ENCODE measurements at places on chromosomes 5 and 9.

DNA sequence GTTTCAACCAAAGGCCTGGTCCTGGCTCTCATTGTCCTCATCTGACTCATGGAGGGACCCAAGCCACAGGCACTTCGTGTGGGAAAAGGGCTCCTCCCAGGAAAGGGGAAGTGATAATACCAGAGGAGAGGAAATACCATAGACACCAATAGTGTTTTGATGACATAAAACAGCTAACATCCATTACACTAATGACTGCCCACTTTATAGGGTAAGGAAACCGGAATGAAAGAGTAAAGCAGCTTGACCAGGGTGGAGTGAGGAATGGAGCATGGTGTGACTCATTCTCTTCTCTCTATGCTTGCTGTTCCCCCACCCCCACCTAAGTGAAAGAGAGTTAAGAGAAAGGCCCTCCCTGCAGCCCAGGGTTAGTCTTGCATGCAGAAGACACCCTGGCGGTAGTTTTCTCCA lies 67.4 kb upstream of the HRH2 start:
- peaks cover 5% of the 10 kb centered on the region for H3K4me1 ChIP-seq
- no peak for DNase-seq
- peaks cover 1% of the 10 kb centered on the region for H3K36me3 ChIP-seq
- H3K4me3 ChIP-seq, result no peak overlapping the region
- H3K27ac ChIP-seq, result no peak overlapping the region

GRCh38 chr5:138832218-138832617 lies 42.9 kb downstream of the LRRTM2 start:
- H3K27ac ChIP-seq, result no peak overlapping the region
- H3K36me3 ChIP-seq, result peaks cover 7% of the 10 kb centered on the region
- no peak overlapping the region for H3K4me3 ChIP-seq
- peaks cover 2% of the 10 kb centered on the region for H3K27me3 ChIP-seq

- no peak for DNase-seq
- no peaks in the 10 kb centered on the region for H3K4me1 ChIP-seq
- no peak overlapping the region for H3K27ac ChIP-seq
- H3K27me3 ChIP-seq, result no peaks in the 10 kb centered on the region
- H3K4me3 ChIP-seq, result no peak overlapping the region
- no peaks in the 10 kb centered on the region for H3K36me3 ChIP-seq
Observed at GRCh38 chr5:2904399-2904798, 152.9 kb upstream of the IRX2 start.

- DNase-seq, result no peak
- no peaks in the 10 kb centered on the region for H3K4me1 ChIP-seq
- H3K4me3 ChIP-seq, result no peak overlapping the region
- H3K36me3 ChIP-seq, result no peaks in the 10 kb centered on the region
Observed at GRCh38 chr5:90550963-90551362, 7.6 kb upstream of the ADGRV1 start.

- H3K4me3 ChIP-seq, result no peak overlapping the region
- no peaks in the 10 kb centered on the region for H3K4me1 ChIP-seq
- no peaks in the 10 kb centered on the region for H3K36me3 ChIP-seq
- DNase-seq, result no peak
- no peak overlapping the region for H3K27ac ChIP-seq
Observed at GRCh38 chr5:158126442-158127405, 267.8 kb upstream of the CLINT1 start.

- H3K27me3 ChIP-seq, result no peaks in the 10 kb centered on the region
- H3K36me3 ChIP-seq, result no peaks in the 10 kb centered on the region
- no peak overlapping the region for H3K4me3 ChIP-seq
- no peaks in the 10 kb centered on the region for H3K4me1 ChIP-seq
Observed at GRCh38 chr5:67896930-67897313, 318.6 kb upstream of the PIK3R1 start.

GRCh38 chr9:33466565-33467495 lies 6.9 kb downstream of the NOL6 start:
- peaks cover 49% of the 10 kb centered on the region for H3K36me3 ChIP-seq
- peaks cover 8% of the 10 kb centered on the region for H3K4me1 ChIP-seq
- H3K27me3 ChIP-seq, result no peaks in the 10 kb centered on the region
- no peak overlapping the region for H3K27ac ChIP-seq
- peak; percentile 59 for DNase-seq
- no peak overlapping the region for H3K4me3 ChIP-seq

DNA sequence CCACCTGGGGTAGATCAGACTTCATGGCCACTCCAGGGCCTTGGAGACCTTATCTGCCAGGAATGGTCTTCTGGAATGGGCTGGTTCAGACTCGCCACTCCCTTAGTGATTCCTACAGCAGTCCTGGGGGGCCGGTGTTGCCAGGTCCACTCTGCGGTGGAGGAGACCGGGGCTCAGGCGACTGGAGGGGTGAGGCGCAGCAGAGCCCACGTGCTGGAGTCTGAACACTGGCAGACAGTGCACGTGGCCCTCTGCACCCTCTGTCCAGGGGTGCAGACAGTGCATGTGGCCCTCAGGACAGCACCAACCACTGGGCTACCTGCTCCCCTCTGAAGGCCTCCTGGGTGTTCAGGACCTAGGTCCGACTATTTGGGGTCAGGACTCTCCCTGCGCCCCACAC lies 94.8 kb upstream of the PHYKPL start:
- no peak overlapping the region for H3K4me3 ChIP-seq
- no peaks in the 10 kb centered on the region for H3K27me3 ChIP-seq
- DNase-seq, result no peak
- H3K27ac ChIP-seq, result no peak overlapping the region
- peaks cover 5% of the 10 kb centered on the region for H3K4me1 ChIP-seq

- no peak overlapping the region for H3K4me3 ChIP-seq
- DNase-seq, result no peak
- H3K27ac ChIP-seq, result no peak overlapping the region
- no peaks in the 10 kb centered on the region for H3K4me1 ChIP-seq
- no peaks in the 10 kb centered on the region for H3K36me3 ChIP-seq
- H3K27me3 ChIP-seq, result no peaks in the 10 kb centered on the region
Observed at GRCh38 chr5:89273289-89273688, 390.3 kb upstream of the MEF2C start.

- H3K27ac ChIP-seq, result no peak overlapping the region
- no peak for DNase-seq
- H3K4me3 ChIP-seq, result no peak overlapping the region
- H3K36me3 ChIP-seq, result no peaks in the 10 kb centered on the region
- no peaks in the 10 kb centered on the region for H3K27me3 ChIP-seq
Observed at GRCh38 chr9:13414349-13414748, 134.9 kb upstream of the MPDZ start.

DNA sequence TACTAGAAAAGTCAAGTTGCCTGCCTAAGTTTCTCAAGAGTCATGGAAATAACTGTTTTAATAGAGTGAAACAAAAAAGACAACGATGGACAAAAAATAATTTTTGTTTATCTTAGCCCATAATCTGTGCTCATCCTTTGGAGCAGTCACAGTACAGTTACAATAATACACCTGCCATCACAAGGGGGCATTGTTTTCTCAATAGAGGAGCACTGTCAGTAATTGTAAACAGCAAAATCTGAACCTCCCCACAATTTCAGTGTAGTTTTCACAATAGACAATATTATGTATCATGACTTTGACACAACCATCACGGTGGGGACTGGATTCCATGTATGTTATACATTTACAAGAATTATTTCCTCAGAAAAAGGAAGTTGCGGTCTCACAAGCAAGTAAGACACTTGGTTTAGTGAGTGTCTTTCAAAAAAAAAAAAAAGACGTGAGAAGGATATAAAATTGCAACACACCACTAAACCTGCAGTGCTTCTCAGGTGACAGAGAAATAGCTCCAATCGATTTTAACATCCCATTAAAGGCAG lies 586.3 kb downstream of the PTPRD start:
- no peaks in the 10 kb centered on the region for H3K36me3 ChIP-seq
- no peak overlapping the region for H3K4me3 ChIP-seq
- DNase-seq, result no peak
- no peaks in the 10 kb centered on the region for H3K27me3 ChIP-seq
- no peaks in the 10 kb centered on the region for H3K4me1 ChIP-seq
- no peak overlapping the region for H3K27ac ChIP-seq
